ENCODE measurements at places on chromosomes 7 and 10. TPM values are rescaled to one million over a fixed set of nuclear protein-coding genes. Genes with fewer than 3 reads are reported as not detected.
A peak's percentile ranks its signal among the peaks of the same experiment; 100 is the strongest.

GRCh38 chr7:130927564-130927963, 193.6 kb upstream of the KLF14 start:
- DNase-seq, result no peak

Gene TLX1
- 14.3 TPM for total RNA-seq

DNA sequence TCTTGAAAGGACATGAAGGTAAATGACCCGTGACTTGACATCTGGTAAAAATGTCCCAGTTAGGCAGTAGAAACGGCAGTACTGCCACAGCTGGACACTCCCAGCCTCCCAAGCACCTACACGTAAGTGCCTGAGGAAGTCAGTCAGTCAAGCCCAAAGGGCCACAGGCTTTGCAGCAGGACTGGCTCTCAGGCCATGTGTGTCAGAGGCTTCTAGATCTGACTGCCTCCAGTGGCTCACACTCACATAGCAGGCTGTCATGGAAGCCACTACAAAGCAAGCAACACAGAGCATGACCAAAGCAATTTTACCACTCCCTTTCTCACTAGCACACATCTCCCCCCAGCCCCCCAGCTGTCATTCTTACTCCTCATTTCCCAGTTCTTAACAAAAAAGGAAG, 17.8 kb upstream of the CCNJ start:
- no peak for DNase-seq

GRCh38 chr7:95725205-95725604, 47.1 kb upstream of the DYNC1I1 start:
- no peak for DNase-seq

DNA sequence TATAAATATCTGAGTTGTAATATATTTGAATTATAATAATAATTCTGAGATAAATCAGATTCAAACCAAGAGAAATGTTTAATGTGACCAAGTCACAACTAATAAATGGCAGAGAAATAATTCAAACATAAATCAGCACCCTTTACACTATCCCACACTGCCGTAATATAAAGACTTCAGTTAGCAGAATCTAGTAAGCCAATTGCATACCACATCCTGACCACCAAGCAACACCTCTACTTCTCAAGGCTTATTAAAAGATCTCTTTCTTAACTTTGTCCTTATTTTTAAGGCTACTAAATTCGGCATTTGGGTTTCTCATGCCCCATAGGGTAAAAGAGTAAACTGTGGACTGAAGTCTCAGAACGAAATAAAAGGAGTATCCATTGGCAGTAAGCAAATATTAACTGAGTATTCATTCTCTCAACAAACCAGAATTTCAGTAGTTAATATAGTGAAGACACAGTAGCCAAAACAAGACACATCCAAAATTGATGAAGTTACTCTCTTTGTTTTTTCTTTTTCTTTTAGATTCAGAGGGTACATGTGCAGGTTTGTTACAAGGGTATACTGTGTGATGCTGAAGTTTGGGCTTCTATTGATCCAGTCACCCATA, 14.8 kb downstream of the ACBD5 start:
- no peak for DNase-seq

- peak; percentile 61 for DNase-seq
Measured at GRCh38 chr10:22340329-22341189, 4.7 kb upstream of the SPAG6 start.

Gene SPACDR
- total RNA-seq, result 1.7 TPM

Gene CH25H
- 0.25 TPM for total RNA-seq

GRCh38 chr10:71632200-71632820, 87.3 kb downstream of the C10orf105 start:
- no peak for DNase-seq

Gene SOSTDC1
- total RNA-seq, result not detected

GRCh38 chr7:71627651-71628050, 495.7 kb downstream of the GALNT17 start:
- DNase-seq, result no peak

Gene UCN3
- total RNA-seq, result not detected

Gene PNLIPRP3
- total RNA-seq, result not detected

Gene CXCL12
- 2.2 TPM for total RNA-seq

DNA sequence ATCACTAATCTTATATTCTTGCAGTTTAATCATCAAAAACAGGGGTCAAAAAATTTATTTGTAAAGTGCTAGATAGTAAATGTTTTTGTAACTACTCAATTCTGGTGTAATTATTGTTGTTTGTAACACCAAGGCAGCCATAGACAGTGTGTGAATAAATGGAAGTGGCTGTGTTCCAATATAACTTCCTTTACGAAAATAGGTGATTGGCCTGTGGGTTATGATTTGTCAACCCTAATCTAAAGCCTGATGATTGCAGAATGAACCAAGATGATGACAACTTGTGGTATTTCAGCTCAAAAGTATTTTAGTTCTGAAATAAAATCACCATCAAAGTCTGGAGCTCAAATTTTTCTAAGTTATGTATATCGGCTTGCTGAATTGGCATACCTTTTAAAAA, 34.4 kb upstream of the ETV1 start:
- DNase-seq, result no peak

DNA sequence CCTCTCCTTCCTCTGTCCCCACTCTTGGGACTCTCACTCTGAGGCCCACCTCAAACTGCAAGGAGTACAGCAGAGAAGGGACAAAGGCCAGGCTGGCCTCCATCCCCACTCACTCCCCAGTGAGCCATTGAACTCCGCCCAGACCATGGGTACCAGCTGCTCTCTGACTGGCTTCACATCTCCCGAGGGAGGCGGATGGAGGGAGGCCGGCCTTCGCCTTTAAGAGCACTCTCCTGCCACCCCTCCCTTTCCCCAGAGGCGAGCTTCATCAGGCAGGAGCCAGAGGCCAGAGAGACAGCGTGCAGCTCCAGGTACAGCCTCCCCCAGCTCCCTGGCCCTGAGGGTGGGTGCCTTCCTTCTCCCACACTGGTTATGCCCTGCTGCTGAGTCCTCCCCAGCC, 1.8 kb upstream of the LDB3 start:
- peak; percentile 89 for DNase-seq

GRCh38 chr10:6044751-6045313, 17.3 kb downstream of the IL2RA start:
- no peak for DNase-seq

Gene AKR1D1
- total RNA-seq, result not detected

Gene CAV2
- total RNA-seq, result 1.7 TPM

DNA sequence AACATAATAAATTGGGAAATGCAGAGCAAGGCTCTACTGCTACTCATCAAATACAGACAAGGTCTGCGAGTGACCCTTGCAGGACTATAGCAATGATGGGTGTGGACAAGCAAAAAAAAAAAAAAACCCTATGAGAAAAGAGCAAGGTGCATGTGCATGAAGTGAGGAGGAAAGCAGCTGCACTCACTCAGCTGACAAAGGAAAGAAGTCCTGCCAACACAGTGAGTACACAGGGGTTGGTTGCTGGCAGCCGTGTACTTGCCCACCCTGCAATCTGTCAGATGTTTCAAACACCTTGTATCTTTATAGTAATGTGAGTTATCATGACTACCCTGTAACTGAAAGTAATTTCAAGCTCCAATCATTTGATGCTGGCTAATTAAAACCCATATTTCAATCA, 20.5 kb downstream of the CHCHD3 start:
- DNase-seq, result no peak

DNA sequence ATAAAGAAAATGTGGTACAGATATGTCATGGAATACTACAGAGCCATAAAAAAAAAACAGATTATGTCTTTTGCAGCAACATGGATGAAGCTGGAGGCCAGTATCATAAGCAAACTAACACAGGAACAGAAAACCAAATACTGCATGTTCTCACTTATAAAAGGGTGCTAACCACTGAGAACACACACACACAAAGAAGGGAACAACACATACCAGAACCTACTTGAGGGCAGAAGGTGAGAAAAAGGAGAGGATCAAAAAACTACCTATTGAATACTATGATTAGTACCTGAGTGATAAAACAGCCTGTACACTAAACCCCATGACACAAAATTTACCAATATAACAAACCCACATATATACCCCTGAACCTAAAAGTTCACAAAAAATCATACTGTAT, 144.6 kb downstream of the TPK1 start:
- DNase-seq, result no peak

- DNase-seq, result no peak
Measured at GRCh38 chr7:29794959-29795629, 11.2 kb upstream of the WIPF3 start.

- no peak for DNase-seq
Measured at GRCh38 chr10:104109908-104110662, 11.9 kb upstream of the SFR1 start.

DNA sequence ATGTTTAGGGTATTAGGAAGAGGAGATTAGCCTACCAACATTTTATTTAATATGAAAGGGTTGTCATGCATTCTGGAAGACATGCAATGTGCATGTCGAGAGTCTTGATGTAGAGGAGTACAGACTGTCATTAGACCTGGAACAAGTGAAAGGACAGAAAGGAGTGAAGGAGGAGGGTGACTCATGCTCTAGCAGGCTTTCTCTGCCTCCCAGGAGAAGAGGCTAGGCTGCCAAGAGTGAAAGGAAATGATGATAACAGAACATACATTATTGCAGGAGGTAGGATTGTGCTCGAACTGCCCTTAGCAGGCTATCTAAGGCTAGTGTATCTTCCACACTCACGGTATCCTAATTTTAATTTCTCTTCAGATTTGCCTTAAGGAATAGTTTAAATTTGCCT, 228.8 kb downstream of the EXOC4 start:
- DNase-seq, result no peak

- peak; percentile 30 for DNase-seq
Measured at GRCh38 chr7:44281811-44282600, 43.4 kb downstream of the CAMK2B start.

DNA sequence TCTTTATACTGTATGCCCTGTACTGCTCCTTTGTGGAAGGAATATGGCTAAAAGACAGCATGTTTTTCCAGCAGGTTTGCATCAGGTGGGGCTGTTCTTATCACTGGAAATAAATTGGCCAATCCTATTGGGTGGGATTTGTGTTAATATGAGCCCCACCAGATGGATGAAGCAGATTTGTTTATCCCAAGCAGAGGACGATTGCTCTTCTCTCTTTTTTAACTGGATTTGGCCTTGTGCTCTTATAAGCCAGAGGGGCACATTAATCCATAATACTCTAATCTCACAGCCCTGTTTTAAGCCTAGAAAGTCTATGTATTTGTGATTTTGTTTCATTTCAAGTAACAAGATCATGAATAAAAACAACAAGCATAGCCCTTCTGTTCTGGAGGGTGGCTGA, 240.1 kb upstream of the ADARB2 start:
- DNase-seq, result no peak

GRCh38 chr10:35425595-35425994, 89.3 kb downstream of the CCNY start:
- no peak for DNase-seq

Gene MEOX2
- total RNA-seq, result 0.39 TPM

DNA sequence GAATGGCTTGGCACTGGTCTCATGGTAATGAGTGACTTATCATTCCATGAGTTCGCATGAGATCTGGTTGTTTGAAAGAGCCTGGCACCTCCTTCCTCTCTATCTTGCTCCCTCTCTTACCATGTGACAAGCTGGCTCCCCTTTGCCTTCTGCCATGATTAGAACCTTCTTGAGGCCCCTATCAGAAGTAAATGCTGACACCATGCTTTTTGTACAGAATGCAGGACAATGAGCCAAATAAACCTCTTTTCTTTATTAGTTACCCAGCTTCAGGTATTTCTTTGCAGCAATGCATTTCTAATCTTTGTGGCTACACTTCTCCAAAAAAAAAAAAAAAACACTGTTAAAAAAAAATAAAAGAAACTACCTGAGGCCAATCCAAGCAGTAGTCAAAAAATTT, 17.1 kb upstream of the SLC13A1 start:
- DNase-seq, result no peak

Gene PRPS1L1
- not detected for total RNA-seq

Gene TNPO3
- 53.8 TPM for total RNA-seq

Gene MYOF
- 0.42 TPM for total RNA-seq

DNA sequence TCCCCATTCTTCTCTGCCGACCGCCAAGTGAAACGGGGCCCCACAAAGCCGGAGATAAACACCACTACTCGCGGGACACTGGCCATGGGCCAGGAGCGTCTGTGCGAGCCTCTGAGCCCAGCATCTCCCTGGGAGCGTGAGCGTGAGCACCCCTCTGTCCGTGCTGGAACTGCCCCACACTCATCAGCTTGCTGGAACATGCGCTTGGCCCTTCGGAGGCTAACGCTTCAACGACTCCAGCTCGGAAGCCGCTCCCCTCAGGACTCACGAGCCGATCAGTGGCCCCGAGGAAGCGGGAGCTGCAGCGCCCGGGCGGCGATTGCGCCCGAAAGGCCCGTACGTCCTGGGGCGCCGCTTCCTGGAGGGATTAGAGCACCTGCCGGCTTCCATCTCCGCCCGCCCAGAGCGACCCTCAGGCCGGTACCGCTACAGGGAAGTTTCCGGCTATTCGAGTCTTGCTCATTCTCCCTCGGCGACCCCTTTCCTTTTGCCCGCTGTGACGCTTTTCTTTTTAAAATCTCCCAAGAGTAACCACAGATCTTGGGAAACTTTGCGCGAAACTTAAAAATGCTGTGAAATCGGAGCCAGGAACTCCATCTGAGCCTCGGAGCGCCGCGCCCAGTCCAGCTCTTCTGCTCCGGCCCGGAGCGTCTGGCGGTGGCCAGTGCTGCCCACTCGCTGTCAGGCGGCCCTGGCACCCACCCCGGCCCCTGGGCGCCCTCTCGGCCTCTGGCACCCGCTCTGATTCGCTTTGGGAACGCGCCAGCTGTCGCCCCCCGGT, 1.0 kb downstream of the TLL2 start:
- peak; percentile 29 for DNase-seq

DNA sequence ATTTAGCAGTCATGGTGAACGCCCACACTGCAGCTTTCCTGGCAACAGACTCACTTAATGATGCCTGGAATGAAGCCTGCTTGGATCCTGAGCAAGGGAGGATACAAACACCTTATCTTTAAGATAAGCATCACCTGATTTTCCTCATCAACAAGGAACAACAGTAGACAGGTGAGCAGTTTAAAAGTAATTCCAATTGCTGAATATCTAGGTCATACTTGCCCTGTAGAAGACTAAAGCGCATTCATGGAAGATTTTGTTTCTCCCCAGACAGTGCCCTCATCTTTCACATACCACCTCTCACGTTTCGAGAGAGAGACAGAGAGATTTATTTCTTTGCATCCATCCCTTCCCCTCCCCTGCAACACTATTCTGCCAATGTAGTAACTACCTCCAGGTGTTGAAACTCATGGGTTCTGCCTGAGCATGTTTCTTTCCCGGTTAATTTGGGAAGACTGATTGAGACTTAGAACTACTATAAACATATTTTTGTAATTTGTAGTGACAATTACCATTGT, 660.7 kb downstream of the PARD3 start:
- DNase-seq, result no peak

Gene LIPK
- not detected for total RNA-seq

Gene FAM25A
- not detected for total RNA-seq

Gene FAM180A
- not detected for total RNA-seq

- DNase-seq, result no peak
Measured at GRCh38 chr7:144738708-144739314, 97.0 kb downstream of the TPK1 start.

- peak; percentile 47 for DNase-seq
Measured at GRCh38 chr7:130274983-130275591, 8.4 kb downstream of the CPA2 start.

Gene UPK3B
- total RNA-seq, result 6.5 TPM

Gene NYAP1
- 36.6 TPM for total RNA-seq

Gene H2BK1
- total RNA-seq, result not detected

Gene HYAL4
- not detected for total RNA-seq

Gene PRSS37
- not detected for total RNA-seq

Data from glutamatergic neuron (in vitro differentiated cells).